Lower lobe of right lung (tissue), 2 donors: ENCODE measurements at places on chromosomes 1 and 21. TPM values are rescaled to one million over a fixed set of nuclear protein-coding genes. Genes with fewer than 3 reads are reported as not detected.

Gene STIL
- total RNA-seq, result 1.6 TPM

Gene FAM20B
- total RNA-seq, result 38.2 TPM

DNA sequence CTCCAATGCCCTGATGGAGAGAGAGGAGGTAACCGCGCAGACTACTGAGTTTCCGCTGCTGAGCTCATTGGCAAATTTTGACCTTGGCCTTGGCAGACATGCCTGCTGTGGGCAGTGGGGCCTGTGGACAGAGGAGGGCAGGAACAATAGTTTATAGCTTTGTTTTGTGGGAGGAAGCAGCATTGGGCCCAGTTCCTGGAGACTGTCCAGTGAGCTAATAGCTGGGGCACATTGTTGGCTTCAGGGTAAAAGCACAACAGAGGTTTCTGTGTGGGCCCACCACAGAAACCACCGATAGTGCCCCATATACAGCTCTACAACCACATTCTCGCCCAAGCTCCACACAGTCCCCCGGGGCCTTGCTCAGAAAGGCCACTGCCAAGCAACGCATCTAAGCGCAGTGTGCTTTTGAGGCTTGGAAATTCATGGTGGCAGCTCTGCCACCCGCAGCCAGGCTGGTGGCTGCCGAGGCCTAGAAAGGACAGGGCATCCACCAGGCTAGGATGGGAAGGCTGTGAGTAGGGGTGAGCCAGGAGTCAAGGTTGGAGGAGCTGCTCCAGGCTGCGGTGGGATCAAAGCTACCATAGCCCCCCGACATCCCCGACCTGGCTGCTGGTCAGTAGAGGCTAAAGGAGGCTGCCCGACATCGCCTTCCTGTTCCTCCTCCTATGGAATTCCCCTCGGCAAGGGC is 43.2 kb downstream of the NEK2 start:
- DNase-seq, result peak; percentile 15

DNA sequence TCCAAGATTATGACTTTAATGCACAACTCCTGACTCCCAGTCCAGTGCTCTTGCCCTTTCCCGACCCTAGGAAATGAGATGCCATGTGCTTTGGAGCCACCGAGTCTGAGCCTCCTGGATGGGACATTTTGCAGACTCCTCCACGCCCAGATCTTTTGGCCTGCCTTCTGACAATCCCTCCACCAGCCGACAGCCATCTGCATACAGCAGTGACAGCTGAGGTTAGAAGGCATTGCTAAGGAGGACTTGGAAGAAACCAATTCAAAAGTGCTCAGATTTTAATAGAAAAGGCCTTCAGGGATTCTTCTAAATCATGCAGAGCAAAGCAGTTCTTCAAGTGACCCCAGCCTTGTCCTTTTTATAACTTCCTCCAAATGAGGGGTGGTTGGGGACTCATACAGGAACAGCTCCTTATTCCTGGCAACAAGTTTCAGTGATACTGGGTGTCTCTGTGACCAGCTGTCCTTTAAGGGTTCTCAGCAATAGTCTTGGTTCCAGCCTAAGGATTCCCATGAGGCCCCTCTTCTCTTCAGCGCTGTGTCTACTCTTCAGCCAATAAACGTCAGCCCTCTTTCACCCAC is 369.3 kb downstream of the PBX1 start:
- no peak for DNase-seq

- no peak for DNase-seq
These were observed 13.6 kb upstream of the SYT6 start for GRCh38 chr1:114167226-114167625.

GRCh38 chr1:59703226-59703917 is 111.4 kb upstream of the HOOK1 start:
- DNase-seq, result no peak

- no peak for DNase-seq
These were observed 41.7 kb downstream of the GABPA start for GRCh38 chr21:25776440-25776839.

Gene OR2T35
- total RNA-seq, result not detected

- DNase-seq, result no peak
These were observed 186.8 kb downstream of the SMYD3 start for GRCh38 chr1:246320286-246320685.

Gene ATP1A2
- 4.5 TPM for total RNA-seq

- DNase-seq, result no peak
These were observed 22.0 kb upstream of the BCAR3 start for GRCh38 chr1:93703643-93704042.

- no peak for DNase-seq
These were observed 2.3 kb upstream of the IVL start for GRCh38 chr1:152906023-152906565.

Gene SLC44A5
- total RNA-seq, result 0.47 TPM

Gene TMEM52
- total RNA-seq, result 1.4 TPM

DNA sequence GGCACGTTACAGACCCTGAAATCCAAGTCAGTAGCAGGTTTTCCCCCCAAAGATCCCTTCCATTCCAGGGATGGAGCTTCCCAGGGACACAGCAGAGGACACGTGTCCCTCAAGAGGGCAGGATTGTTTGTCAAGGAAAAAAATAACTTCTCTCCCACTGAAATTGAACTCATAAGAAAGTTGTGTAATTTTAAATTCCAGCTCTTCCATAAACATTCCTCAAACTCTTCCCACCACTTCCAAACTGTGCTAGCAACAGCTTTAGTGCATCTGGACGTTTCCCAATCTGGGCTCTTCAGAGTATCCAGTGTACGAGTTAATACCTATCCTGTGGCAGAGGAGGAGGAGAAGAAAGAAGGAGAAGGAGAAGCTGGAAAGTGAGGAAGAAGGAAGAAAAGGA is 79.6 kb downstream of the PSMG1 start:
- no peak for DNase-seq

- DNase-seq, result no peak
These were observed 42.1 kb downstream of the UBE2U start for GRCh38 chr1:64245495-64245894.

Gene S100A4
- total RNA-seq, result 600 TPM

Gene HEYL
- 10.4 TPM for total RNA-seq

GRCh38 chr1:52153898-52154297 is 12.0 kb downstream of the ZFYVE9 start:
- DNase-seq, result no peak

DNA sequence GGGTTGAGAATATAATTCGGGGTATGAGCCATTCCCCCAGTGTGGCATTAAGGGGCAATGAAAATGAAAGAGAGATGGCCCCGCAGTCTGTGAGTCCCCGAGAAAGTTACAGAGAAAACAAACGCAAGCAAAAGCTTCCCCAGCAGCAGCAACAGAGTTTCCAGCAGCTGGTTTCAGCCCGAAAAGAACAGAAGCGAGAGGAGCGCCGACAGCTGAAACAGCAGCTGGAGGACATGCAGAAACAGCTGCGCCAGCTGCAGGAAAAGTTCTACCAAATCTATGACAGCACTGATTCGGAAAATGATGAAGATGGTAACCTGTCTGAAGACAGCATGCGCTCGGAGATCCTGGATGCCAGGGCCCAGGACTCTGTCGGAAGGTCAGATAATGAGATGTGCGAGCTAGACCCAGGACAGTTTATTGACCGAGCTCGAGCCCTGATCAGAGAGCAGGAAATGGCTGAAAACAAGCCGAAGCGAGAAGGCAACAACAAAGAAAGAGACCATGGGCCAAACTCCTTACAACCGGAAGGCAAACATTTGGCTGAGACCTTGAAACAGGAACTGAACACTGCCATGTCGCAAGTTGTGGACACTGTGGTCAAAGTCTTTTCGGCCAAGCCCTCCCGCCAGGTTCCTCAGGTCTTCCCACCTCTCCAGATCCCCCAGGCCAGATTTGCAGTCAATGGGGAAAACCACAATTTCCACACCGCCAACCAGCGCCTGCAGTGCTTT is 9.4 kb downstream of the PROX1 start:
- DNase-seq, result no peak

DNA sequence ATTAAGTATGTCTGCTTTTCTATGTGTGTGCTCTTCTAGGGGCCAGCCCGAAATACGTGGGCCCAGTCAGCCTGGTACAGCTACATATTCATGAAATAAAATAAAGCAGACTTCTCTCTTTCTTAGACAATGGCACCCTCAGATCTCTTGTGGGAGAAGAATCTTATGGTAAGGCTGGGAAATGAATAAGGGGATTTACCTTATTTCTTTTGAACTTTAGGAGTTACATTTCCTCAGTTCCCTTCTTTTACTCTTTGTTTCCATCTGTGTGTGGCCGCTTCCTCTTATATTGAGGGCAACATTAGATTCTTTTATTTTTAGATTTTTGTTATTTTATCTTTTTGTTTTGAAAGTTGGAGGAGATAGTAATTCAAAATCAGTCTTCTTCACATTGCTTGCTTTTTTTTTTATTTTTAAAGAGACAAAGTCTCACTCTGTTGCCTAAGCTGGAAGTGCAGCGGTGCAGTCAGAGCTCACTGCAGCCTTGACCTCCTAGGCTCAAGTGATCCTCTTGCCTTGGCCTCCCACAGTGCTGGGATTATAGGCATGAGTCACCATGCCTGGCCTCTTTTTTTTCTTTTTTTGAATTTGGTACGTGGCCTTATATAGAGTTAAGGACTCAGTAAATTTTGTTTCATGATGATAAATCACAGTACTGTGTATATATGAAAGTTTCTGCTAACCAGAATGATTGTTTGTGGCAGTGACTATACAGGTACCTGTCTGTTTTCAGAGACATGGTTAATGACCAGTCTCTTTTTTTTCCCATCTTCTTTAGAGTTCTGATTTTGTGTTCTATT is 9.1 kb downstream of the LAMC1 start:
- no peak for DNase-seq

GRCh38 chr1:75992312-75992711 is 60.1 kb upstream of the ASB17 start:
- DNase-seq, result no peak

DNA sequence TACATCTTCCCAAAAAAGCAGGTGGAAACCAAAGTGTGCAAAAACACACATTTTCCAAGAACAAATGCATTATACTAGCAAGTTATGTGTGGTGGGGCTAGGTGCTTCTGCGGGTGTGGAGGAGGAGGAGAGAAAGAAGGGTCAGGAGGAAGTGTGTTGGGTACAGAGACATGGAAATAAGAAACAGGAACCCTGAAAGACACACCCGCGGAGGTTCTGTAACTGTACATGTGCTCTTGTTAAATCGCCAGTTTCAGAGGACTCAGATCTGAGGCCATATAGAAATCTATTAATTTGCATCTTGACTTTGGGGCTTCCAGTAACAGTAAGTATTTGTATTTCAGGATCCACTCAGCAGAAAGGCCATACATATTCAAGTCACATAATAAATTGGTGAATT is 30.9 kb downstream of the ERG start:
- no peak for DNase-seq

- no peak for DNase-seq
These were observed 22.2 kb downstream of the PADI3 start for GRCh38 chr1:17270891-17271765.

DNA sequence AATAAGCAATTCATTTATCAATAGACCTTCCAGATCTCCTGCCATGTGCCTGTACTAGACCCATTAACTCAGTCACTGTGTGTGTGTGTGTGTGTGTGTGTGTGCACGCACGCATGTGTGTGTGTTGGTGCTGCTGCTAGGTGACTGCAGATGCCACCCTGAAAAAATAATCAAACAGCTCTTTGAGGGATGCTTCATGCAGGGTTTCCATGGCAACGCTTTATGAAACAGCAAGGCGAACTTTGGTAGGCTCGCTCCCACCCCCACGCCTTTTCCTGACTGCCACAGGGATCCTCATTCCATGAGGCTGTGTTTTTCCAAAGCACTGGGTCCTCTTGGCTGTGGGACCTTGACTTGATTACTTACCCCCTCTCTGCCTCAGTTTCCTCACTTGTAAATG is 94.0 kb downstream of the HMGB4 start:
- DNase-seq, result no peak

DNA sequence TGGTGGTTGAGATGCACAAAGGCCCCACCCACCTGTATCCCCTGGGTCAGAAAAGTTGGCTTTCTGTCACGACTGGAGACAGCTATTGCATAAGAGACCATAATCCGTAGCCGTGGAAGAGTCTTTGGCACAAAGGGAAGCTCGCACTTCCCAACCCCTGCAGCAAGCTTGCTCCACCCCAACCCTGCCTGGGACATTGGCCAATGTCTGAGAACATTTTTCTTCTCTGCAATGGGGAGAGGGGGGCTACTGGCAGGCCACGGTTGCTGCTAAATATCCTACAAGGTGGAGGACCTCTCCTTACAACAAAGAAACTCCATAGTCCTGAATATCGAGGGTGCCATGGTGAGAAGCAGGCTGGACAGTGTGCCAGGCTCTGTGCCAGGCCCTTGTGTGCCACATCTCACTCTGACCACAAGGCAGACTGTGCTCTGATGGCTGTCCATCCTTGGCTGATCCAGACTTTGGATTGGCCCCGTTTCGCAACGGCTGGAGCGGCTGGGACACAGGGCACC is 104.1 kb downstream of the CSMD2 start:
- DNase-seq, result no peak

DNA sequence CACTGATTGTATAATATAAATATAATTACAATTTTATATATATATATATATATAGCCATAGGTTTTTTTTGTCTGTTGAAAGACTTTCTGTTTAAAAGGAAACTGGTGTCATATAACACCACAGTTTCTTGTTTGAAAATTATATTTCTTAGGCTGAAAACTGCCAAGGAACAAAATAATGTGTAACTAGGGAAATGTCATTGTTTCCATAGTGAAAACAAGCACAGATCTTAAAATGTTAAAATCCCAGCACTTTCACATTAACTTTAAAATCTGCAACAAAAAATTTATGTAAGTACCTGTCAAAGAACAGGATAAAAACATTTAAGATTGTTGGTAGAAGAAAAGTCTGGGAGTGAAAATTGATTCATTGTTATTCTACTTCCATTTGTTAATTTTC is 104.2 kb downstream of the ATP6V1G3 start:
- no peak for DNase-seq

- no peak for DNase-seq
These were observed 124.0 kb downstream of the PIGK start for GRCh38 chr1:77095236-77095635.

- DNase-seq, result peak; percentile 57
These were observed 11.8 kb downstream of the LAPTM5 start for GRCh38 chr1:30745834-30746208.

GRCh38 chr1:51329443-51330325 is 678 bp downstream of the TTC39A start:
- peak; percentile 87 for DNase-seq

DNA sequence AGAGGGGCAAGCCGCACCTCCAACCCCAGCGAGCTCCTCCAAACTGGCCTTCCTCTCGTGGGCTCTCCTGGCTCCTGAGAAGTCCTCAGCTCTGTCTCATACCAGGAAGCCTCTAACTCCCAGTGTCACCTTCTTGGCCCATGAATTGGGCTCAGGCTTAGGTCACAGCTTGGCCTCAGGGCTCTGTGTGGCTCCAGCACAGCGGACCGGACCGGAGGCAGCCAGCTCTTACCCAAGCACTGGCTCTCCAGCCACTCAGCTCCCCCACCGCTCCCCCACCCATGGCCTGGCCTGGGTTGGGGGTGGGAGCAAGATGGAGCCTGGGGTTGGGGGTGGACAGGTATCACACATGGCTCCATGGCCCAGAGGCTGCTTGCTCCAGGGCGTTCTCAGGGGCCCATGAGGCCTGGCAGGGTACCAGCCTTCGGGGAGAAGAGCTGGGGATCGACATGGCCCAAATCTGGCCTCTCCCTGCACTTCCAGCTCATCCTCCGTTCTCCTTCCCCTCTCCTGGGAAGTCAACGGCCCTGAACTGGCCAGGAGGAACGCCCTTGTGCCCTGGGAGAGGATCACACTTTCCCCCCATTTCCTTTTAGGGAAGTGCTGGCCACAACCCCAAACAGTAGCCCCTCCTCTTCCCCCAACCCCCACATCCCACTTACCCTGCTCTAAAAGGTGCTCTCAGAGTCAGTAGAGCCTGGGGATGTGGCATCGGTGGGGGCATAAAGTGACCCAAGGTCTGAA is 97.5 kb downstream of the CASZ1 start:
- no peak for DNase-seq

Gene YTHDF2
- 70.9 TPM for total RNA-seq
